ENCODE measurements at places on chromosomes 2 and 18. TPM values are rescaled to one million over a fixed set of nuclear protein-coding genes. Genes with fewer than 3 reads are reported as not detected.

DNA sequence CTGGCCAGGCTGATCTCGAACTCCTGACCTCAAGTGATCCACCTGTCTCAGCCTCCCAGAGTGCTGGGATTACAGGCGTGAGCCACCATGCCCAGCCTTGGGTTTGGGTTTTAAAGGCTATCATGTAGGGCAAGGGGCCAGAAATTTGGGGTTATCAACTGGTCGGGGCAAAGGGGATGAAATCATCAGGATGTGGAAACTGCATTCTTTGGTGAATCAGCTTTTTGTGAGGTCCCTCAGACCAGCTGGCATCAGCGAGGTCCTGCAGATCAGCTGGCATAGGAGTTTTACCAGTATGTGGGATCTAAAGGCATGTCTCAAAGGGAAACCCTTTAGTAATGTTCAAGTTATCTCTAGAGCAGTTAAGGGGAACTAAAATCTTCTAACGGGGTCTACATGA lies 6.4 kb upstream of the GEMIN6 start:
- no peak for DNase-seq

GRCh38 chr2:215712219-215712868 lies 276.5 kb upstream of the FN1 start:
- no peak for DNase-seq

The ICOS gene
- total RNA-seq = 0.32 TPM

The DLGAP1 gene
- 3.6 TPM for total RNA-seq

DNA sequence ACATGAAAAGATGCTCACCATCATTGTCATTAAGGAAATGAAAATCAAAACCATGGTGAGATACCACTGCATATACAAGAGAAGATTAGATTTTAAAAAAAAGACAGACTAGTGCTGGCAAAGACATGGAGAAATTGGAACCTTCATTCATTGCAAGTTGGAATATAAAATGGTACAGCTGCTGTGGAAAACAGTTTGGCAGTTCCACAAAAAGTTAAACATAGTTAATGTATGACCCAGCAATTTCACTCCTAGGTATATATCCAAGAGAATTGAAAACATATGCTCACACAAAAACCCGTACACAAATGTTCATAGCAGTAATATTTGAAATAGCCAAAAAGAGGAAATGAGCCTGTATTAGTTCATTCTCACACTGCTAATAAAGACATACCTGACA lies 33.7 kb upstream of the MBOAT2 start:
- DNase-seq = no peak

The SRD5A2 gene
- total RNA-seq = 0.99 TPM

The CNNM3 gene
- 29.0 TPM for total RNA-seq

The CERKL gene
- total RNA-seq = 0.41 TPM

DNA sequence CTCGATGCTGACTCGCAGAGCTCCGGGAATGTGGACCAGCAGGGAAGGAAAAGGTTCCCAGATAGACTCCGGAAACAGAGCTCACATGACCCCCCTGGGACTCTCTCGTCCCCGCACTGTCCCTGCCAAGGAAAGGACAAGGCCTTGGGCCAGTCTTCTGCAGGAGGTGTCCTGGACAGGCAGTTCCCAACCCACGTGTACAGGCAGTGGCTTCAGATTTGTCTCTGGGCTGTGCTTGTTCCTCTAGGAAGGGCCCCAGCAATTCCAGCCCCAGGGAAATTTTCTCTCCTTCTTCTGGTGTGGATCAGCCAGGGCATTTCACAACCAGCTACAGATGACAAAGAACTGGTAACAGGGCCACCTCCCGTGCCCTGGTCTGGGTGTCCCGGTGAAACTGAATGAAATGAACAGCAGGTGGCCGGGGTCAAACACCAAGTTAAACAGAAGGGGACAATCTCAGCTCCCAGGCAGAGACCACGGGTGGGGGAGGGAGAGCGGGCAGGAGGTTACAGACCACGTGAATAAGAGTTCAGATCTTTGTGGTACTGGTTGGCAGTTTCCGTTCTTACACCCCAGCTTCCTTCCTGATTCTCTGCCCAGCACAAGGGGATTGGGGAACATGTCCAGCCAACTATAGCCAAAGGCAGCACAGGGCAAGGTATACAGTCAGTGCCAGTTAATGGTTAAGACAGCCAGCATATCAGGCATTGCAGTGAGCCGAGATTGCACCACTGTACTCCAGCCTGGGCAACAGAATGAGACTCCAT lies 52.2 kb upstream of the CAB39 start:
- no peak for DNase-seq

The NEU4 gene
- total RNA-seq = not detected

- DNase-seq = no peak
Observed at GRCh38 chr2:236959876-236960275, 125.8 kb upstream of the COPS8 start.

GRCh38 chr2:7043690-7044089 lies 126.5 kb downstream of the RNF144A start:
- DNase-seq = no peak

DNA sequence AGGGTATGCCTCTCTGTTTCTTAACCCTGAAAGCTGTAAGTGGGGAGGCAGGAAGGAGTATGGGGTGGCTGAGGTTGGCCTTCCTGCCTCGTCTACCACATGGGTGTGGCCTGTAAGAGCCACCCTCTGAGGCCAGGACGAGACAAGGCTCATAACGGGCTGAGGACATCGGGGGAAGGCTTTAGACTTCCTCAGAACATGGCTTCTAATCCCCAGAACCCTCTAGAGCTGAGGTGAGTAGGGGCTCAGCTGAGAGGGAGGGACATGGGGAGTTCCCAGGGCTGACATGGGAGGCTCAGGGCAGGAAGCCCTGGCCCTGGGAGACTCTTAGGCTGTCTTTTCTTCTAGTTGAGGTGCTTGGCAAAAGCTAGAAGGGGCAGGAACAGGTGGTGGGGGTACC lies 36.7 kb downstream of the EMX1 start:
- peak; percentile 25 for DNase-seq

- no peak for DNase-seq
Observed at GRCh38 chr2:23445450-23445868, 60.5 kb downstream of the KLHL29 start.
